MCF 10A (cell line): ENCODE measurements at places on chromosomes 2 and 18.

DNA sequence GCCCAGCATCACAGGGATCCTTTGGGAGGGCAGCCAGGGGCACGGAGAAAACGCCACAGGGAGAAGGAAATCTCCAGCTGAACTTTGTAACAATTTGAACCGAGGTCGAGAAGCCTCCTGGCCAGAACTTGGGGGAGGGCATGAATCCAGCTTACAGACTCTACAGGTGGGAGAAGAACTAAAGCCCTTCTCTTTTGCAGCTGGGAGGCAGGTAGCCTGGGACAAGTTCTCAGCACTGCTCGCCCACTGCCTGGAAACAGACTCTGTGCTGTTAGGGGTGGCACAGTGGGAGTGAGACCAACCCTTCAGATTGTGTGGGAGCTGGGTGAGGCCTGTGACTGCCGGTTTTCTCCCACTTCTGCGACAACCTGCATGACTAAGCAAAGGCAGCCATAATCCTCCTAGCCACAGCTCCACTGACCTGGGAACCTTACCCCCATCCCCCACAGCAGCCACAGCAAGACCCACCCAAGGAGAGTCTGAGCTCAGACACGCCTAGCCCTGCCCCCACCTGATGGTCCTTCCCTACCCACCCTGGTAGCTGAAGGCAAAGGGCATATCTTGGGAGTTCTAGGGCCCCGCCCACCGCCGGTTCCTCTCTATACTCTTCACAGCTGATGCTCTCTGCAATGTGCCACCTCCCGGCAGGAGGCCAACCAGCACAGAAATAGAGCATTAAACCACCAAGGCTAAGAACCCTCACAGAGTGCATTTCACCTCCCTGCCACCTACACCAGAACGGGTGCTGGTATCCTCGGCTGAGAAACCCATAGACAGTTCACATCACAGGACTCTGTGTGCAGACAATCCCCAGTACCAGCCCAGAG is 136.0 kb upstream of the SIX2 start:
- no peak for DNase-seq

- DNase-seq = no peak
Measured at GRCh38 chr2:425243-425642, 137.4 kb upstream of the ALKAL2 start.

- DNase-seq = no peak
Measured at GRCh38 chr18:58247363-58247834, 203.4 kb downstream of the NEDD4L start.

DNA sequence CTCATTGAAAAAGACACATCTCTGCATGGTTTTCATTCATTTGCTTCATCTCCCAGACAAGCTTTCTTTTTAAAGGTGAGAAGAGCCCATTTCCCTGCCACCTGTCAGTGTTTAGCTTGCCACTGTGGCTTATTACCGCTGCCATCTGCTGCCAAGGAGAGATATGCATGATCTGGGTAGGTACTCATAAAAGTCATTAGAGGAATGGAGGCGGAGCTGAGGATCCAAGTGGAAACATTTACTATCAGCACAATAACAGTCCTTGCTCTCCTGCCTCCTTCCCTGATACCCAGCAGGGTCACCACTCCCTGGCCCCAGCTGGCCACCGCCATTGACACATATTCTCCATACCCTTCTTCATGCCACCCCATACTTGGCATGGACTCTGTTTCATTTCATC is 390.4 kb downstream of the TSN start:
- peak; percentile 9 for DNase-seq

GRCh38 chr2:109437325-109438090 is 176.3 kb downstream of the SEPTIN10 start:
- no peak for DNase-seq
